ENCODE measurements at places on chromosomes 11 and 22.
A peak's percentile ranks its signal among the peaks of the same experiment; 100 is the strongest.

DNA sequence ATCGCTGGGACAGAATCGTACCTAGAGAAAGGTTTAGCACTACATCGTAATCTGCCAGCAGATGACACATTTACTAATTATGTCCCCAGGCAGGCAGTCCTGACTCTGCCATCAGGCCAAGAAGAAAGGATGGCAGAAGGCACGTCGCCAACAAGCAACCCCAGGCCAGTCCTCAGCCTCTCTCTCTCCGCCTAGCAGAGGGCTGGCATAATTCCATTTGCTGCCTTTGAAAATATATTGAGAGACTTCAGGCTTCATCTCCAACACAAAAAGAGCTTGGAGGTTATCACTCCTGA, 1517.0 kb downstream of the TBC1D22A start:
- DNase-seq, result no peak

GRCh38 chr22:45149671-45150070, 14.1 kb upstream of the NUP50 start:
- DNase-seq, result no peak

DNA sequence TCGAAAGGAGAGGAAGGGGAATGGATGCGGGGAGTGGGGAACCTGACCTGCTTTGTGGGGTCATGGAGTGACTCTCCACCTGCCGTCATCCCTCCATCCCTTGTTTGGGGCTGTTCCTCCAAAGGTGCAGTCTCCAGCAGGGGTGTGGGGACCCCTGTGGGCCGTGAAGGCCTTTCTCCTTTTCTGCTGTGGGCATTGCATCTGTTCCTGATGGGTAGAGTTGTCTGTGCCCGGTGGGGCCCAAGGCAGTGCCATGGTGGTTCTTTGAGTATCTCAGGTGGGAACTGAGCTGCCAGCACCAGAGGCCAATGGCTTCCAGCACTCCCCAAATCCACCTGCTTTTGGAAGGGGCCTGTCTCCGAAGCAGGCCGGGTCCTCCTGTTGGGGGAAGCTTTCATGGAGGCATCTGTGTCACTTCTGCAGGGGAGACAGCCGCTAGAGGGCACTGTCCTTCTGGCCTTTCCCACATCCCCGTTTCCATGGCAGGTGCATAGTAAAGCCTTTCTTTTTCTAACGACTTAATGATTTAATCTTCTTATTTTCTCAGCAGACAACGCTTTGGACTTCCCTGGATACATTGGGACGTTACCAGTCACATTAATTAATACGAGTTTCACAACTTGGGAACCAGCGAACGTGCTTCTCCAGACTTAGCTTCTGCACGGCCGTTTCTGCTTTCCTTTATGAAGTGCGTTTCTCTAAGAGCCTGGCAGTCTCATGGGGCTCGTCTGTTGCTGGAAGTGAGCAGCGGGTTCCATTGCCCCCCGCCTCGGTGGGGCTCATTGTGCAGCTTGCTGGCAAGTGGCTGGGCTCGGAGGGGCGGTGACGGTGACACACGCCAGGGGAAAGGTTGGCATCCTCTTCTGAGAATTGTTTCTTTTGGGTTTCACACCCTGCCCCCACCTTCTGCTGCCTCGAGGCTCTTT, 57.1 kb downstream of the PARVB start:
- DNase-seq, result peak; percentile 70

- no peak for DNase-seq
Measured at GRCh38 chr11:106969644-106970355, 48.5 kb downstream of the GUCY1A2 start.

DNA sequence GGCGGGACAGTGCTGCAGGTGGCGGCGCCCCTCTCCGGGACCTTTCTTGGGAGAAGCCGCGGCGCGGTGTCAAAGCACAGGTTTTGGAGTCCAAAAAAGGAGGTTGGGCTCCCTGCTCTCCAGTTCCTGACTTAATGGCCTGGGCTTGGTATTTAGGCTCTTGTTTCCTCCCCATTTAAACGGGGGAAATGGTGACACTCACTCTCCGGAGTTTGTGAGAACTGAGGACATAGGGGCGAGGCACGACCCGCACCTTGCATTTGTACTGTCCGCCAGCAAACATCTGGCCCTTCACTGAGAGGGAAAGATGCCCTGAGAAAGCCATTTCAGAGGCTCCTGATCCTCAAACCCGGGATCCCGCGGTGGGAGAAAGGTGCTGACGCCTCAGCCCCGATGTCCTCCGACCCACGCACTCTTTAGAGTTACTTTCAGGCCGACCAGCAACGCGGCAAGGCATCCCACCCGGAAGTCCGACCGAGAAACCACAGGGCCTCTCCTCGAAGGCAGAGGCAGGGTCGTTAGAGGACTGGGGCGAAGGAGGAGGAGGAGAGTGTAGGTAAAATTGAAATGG, 2.9 kb upstream of the WDR74 start:
- DNase-seq, result peak; percentile 46

GRCh38 chr22:17772249-17772957, 1.9 kb downstream of the BID start:
- no peak for DNase-seq

- no peak for DNase-seq
Measured at GRCh38 chr11:508956-509355, 1.9 kb upstream of the RNH1 start.

DNA sequence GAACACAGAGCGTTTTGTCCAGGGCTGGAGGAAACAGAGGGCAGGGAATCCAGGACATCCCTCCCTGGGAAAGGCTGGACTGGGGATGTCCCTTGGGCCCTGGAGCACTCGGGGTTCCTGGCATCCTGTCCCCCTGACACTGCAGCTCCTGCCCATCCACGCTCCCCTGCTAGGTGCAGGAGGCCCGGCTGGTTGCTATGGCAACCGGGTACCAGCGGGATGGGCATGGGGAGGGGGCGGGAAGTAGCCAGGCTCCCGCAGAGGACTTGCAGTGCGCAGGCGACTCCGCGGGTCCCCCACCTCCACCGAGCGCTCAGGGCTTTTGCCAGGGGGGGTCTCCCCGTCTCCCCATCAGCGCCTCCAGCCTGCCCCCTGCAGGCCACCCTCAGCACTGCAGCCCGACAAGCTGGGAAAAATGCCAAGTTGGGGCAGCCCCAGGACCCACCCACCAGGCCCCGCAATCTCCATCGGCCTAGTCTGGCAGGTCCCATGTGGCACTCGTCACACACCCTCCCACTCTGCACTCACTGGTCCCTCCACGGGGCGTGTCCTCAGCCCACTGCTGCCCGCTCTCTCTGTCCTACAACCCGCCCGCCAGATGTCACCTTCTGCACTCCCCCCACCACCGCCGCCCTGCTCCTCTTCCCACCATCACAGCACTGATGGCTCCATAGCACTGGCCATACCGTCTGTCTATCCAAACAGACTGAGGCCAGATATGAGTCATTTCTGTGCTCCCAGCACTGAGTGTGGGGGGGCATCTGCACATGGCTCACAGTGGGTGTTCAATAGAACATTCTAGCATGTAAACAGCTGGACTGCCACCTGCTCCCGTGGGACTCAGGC, 31.5 kb downstream of the KIAA0930 start:
- DNase-seq, result peak; percentile 35

- no peak for DNase-seq
Measured at GRCh38 chr11:87224486-87224885, 186.8 kb downstream of the TMEM135 start.

GRCh38 chr11:126874276-126874675, 126.3 kb downstream of the KIRREL3 start:
- DNase-seq, result no peak

- no peak for DNase-seq
Measured at GRCh38 chr11:69358398-69359020, 64.6 kb downstream of the MYEOV start.

DNA sequence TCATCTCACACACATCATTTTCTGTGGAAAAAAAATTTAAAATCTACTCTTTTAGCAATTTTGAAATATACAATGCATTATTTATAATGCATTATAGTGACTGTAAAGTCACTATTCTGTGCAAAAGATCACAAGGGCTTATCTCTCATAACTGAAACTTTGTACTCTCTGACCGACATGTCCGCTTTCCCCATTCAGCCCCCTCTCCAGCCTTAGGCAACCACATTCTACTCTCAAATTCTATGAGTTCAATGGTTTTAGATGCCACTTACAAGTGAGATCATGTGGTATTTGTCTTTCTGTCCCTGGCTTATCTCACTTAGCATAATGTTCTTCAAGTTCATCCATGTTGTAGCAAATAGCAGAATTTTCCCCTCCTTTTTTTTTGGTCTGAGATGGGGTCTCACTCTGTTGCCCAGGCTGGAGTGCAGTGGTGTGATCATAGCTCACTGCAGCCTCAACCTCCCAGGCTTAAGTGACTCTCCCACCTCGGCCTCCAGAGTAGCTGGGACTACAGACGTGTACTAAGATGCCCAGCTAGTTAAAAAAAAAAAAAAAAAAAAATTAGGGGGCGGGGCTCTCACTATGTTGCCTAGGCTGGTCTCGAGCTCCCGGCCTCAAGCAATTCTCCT, 44.5 kb downstream of the SYN3 start:
- no peak for DNase-seq

- peak; percentile 69 for DNase-seq
Measured at GRCh38 chr22:29245626-29246385, 22.0 kb downstream of the RHBDD3 start.

- no peak for DNase-seq
Measured at GRCh38 chr11:57626895-57627294, 22.8 kb downstream of the YPEL4 start.

DNA sequence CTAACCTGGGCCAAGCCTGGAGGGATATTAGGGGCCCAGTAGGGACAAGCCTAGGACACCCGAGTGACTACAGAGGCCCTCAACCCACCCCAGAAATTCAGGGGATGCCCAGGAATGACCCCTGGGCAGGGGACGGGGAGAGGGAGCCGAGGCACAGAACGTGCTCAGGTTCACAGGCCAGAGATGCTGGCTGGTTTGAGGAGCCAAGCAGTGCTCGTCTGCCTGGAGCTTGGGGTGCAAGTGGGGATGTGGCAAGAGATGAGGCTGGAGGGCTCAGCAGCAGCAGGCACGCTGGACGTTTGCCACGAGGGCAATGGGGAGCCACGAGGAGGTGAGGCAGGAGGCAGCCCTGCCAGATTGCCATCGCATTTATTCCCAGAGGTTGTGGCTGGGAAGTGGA, 34.0 kb upstream of the EMID1 start:
- DNase-seq, result no peak

GRCh38 chr11:116145187-116145865, 627.5 kb downstream of the BUD13 start:
- no peak for DNase-seq

DNA sequence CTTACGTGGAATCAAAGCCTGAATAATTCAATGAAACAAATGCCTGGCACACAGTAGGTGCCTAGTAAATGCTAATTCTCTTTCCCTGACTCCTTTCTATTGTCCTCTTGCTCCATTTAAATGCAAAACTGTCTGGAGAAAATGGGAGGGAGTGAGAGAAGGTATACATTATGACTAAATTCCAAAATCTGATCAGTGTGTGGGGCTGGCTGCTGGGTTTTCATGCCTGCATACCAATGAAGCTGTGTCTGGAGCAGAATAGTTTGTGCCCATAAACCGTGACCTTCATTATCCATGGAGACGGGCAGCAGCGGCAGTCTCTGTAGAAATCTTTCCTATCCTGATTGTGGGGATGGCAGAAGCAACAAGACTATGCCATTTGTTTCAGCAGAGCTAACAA, 223.4 kb upstream of the ZBED5 start:
- DNase-seq, result no peak

- DNase-seq, result no peak
Measured at GRCh38 chr11:17159441-17159840, 48.3 kb downstream of the PIK3C2A start.

- DNase-seq, result no peak
Measured at GRCh38 chr22:42275176-42275575, 4.7 kb upstream of the TCF20 start.

DNA sequence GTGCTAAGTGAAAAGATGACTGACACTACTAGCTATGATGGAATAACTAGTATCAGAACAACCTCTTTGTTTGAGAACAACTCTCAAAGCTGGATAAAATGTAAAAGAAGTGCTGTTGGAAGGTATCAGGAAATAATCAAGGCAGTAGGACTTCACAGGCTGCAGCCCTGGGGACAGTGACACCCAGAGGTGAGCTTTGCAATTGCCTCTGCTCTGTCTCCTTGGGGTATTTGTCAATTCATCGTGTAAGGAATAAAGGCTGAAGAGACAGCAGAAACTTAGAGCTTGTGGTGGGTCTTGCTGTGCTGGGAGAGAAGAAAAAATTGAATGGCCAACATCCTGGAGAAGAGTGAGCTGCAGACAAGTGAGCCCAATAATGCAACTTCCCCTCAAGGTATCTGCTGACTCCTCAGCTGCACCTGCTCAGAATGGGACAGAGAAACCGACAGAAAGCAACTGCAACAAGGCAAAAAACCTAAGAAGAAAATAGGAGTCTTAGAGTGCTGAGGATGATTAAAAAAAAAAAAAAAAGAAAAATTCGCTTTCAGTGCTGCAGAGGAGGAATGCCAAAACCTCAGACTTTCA, 141.1 kb downstream of the RCN1 start:
- DNase-seq, result peak; percentile 4

- DNase-seq, result no peak
Measured at GRCh38 chr11:27783701-27784355, 83.6 kb upstream of the BDNF start.

GRCh38 chr11:106228996-106229395, 151.5 kb downstream of the AASDHPPT start:
- DNase-seq, result no peak

DNA sequence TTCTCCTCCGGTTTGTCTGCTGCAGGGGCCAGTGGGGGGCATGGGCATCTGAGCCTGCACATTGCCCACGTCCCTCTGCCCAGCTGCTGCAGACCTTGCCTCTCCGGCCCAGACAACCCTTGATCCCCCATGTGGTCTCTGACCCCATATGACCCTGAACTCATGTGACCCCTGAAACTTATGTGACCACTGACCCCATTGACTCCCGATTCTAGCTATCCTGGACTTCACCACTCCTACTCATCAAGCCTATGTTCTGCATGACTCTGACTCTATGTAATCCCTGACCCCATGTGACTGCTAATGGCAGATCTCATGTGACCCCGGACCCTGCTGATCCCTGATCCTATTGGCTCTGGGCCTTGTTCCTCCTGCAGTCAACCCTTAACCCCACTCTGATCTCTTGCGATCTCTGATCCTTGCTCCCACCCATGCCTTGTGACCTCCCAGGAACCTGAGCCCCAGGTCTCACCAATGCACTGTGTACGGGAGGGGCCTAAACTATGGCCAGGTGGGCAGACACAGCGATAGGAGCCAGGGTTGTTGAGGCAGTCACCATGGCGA, 5.7 kb downstream of the LTBP3 start:
- DNase-seq, result no peak

DNA sequence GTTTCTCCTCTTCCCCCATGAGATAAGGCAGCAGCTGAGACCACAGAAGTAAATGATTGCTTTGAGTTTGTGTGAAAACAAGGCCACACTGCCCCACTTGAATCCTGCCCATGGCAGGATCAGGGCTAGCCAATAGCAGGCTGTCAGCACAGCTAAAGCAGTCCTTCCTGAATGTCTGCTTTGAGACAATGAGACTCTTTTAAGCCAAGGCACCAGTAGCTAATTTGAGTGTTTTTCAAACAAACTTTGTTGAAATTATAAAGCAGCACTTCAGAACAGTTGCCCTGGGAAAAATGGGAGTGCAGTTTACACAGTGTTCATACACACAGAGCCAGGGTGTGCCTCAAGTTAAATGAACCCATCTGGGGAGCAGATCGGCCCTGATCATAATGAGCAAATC, 103.5 kb upstream of the OR5AK2 start:
- no peak for DNase-seq

- no peak for DNase-seq
Measured at GRCh38 chr11:46710821-46711269, 8.2 kb upstream of the F2 start.

- no peak for DNase-seq
Measured at GRCh38 chr11:27722117-27722952, 22.1 kb upstream of the BDNF start.
